ENCODE measurements at places on chromosomes 2 and 18. TPM values are rescaled to one million over a fixed set of nuclear protein-coding genes. Genes with fewer than 3 reads are reported as not detected.

GRCh38 chr2:100422320-100423055, 5.0 kb upstream of the CHST10 start:
- peaks cover 7% of the 10 kb centered on the region for H3K4me1 ChIP-seq
- H3K27ac ChIP-seq, result no peak overlapping the region
- H3K36me3 ChIP-seq, result no peaks in the 10 kb centered on the region
- H3K27me3 ChIP-seq, result peaks cover 22% of the 10 kb centered on the region
- no peak overlapping the region for H3K4me3 ChIP-seq
- DNase-seq, result no peak

- H3K4me3 ChIP-seq, result no peak overlapping the region
- no peak for DNase-seq
- H3K36me3 ChIP-seq, result peaks cover 3% of the 10 kb centered on the region
- H3K27ac ChIP-seq, result no peak overlapping the region
Measured at GRCh38 chr2:24830351-24830750, 37.1 kb downstream of the CENPO start.

DNA sequence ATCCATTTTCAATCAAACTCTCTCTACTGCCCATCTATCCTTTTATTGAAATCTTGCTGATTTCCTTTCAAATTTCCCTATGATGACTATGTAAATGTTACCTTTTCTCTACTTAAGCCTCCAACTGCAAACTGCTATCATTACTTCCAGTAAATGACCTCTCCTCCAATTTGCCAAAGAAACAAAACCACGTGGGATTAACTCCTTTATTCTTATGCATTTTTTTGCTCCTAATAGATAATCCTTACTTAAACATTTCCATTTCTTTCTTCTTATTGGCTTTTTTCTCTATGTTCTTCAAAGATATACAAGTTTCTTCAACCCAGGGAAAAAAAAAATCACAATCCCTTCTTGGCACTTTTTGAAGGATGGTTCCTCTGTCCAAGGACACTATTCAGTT, 61.2 kb downstream of the CCDC88A start:
- no peaks in the 10 kb centered on the region for H3K27me3 ChIP-seq
- no peak for DNase-seq
- peaks cover 2% of the 10 kb centered on the region for H3K36me3 ChIP-seq
- H3K27ac ChIP-seq, result no peak overlapping the region
- no peak overlapping the region for H3K4me3 ChIP-seq
- no peaks in the 10 kb centered on the region for H3K4me1 ChIP-seq

GRCh38 chr2:7973801-7974480, 707.9 kb upstream of the ID2 start:
- no peak for DNase-seq
- peaks cover 4% of the 10 kb centered on the region for H3K27me3 ChIP-seq
- peaks cover 6% of the 10 kb centered on the region for H3K36me3 ChIP-seq
- no peak overlapping the region for H3K4me3 ChIP-seq

The MRPL19 gene
- total RNA-seq, result 16.7 TPM

The ATP6V1B1 gene
- total RNA-seq, result not detected

The GRHL1 gene
- 3.7 TPM for total RNA-seq

The FAM237A gene
- not detected for total RNA-seq

The CPS1 gene
- total RNA-seq, result 0.67 TPM

The COL5A2 gene
- 0.37 TPM for total RNA-seq
